ENCODE measurements at places on chromosomes 4 and X.

DNA sequence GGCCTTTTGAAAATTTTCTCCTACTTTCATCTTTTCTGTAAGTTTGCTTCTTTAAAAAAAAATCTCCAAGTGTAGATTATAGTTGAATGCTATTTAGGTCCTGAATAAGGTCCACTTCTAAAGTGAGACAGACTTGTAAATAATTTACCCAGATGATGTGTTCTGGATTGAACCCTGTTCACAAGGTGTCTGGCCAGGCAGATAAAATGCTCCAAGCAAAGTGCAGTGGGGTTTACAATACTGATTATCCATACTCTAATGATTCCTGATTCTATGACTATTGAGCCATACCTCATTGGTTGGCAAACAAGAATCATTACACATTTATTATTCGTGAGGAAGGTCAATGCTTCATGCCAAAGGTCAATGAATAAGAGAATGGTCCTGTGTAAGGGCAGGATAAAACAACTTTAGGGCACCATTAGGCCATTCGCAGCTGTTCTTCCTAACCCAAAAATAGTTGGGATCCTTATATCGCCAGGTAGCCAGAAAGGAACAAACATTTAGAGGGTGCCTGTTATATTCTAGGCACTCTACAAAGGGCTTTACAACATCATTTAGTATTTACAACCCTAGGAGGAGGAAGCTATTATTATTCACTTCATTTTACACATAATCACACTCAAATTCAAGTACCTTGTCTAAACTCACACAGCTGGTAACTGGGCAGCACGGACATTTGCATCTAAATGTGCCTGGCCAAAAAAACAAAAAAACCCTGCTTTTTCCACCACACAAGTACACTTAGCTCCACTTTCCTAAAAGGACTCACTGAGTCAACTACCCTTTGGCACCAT is 18.6 kb upstream of the SAT1 start:
- no peak for DNase-seq

DNA sequence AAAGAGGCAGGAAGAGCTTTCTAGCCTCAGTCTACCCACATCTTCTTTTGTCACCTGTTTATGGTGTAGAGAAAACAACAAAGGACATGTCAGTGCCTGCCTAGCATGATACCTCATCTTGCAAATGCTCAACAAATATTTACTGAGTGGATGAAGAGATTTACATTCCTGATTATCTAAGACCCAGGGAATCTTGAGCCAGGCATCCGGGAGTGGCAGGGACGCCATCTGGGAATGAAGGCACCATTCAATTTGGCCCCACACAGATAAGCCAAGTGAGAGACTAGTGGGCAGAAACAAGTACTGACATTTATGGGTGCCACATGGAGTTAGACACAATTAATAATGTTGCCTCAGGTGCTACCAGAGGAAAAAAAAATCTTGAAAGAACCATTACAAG is 36.8 kb upstream of the CASK start:
- peak; percentile 74 for DNase-seq

DNA sequence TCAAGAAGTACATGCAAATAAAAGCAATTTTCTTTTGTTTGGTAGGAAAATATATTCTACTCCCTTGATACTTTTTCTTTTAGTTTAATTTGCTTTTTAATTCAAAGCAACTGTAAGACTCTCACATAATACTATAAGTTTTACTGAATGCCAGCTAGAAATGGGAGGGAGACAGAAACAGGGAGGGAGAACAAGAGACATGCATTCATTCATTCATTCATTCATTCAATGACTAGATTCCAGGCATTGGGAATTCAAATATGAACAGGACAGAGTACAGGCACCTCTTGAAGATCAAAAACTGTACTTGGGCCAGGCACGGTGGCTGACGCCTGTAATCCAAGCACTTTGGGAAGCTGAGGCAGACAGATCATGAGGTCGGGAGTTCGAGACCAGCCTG is 85.6 kb downstream of the THOC2 start:
- DNase-seq, result no peak

GRCh38 chr4:88757067-88757466 is 59.4 kb upstream of the NAP1L5 start:
- DNase-seq, result no peak

- no peak for DNase-seq
These were observed 19.7 kb upstream of the LRBA start for GRCh38 chr4:151034829-151035228.

DNA sequence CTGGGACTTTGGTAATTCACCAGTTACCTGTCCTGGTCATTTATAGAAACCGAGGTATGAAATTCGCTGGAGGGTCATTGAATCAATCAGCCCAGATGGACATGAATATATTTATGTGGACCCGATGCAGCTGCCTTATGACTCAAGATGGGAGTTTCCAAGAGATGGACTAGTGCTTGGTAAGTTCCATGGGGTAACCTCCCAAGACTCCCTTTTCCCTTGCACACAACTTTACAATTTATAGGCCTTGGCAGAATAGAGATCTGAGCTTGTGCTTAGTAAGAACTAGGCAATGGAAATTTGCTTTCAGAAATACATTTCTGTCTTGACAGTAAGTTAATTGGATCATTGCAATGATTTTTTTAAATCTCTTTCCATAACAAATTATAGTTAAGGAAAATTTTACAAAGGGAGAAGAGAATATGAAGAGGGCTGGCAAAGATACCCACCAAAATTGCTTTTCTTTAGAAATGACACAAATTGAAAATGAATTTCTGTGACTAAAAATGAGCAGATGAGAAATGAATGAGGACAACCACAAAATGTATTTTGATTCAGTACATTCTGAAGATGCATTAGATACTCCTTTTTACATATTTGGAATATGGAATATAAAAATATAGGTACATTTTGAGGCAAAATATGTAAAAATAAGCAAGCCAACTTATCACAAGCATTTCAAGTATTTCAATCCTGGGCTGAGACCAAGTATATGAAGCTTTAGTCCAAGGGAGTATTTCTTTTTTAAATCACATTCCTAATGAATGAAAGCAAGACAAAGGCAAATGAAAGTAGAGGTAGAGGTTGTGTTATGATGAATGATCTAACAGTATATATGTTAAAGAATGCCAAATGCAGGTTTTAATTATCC is 45.9 kb downstream of the PDGFRA start:
- DNase-seq, result no peak

DNA sequence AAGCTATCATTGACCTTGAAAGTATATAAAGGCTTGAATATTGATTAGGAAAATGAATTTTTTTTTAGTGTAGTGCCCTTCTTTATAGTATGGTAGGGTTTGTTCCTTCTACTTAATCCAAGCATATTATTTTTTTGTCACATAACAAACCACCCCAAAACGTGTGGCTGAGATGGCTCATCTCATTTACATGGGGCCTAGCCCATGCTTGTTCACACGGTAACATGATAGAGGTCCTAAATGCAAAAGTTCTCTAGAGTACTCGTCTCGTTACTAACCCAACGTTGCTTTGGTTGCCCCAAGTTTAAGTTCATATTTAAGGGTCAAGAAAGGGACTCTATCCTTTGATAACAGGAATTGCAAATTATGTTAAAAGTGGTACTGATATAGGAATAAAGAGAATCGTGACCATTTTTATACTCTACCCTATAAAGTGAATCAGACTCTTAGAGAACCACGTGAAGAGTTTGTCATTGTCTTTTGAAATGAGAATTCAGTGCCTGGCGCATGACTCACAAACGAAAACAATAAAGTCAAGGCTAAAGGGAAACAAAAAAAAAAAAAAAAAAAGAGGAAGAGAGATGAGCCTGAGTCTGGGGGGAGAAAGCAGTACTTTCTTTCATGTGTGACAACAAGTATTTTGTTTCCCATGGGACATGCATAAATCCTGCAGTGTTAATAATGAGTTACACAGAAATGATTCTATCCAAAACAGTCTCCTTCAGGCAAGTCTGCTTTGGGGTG is 402.8 kb upstream of the NWD2 start:
- no peak for DNase-seq

DNA sequence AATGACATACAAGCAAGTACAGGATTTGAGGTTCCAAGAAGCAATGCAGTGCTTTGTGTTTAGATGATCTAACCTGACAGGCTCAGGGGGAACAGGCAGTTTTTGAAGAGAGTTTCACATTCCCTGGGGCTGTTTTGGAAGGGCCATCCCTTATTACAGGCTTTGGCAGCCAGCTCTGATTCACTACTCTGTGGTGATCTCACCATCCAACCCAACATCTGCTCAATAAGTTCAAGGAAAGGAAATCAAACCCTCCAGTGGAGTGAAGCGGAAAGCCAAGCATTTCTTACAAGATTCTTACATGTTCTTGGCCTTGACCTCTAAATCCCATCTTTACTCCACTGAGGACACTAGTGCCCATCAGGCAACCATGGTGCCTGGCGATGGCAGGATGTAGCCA is 7.5 kb downstream of the IDS start:
- no peak for DNase-seq

DNA sequence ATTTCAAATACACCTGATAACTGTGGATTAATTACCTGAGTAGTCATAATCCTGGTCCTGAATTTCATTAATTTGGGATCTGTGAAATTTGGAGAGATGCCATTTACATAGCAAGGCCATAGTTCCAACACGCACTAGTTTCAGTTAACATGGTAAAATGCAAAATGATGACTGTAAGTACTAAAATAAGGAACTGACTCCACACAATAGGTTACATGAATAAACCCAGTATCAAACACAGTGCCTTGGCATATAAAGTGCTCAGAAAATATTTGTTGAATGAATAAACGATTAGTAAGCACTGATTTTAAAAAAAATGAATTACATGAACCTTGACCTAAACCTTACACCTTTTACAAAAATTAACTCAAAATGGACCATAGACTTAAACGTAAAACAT is 9.0 kb downstream of the FBXO8 start:
- no peak for DNase-seq

- peak; percentile 89 for DNase-seq
These were observed 568.6 kb upstream of the BOD1L1 start for GRCh38 chr4:14196131-14196530.

GRCh38 chr4:112775801-112776200 is 138.9 kb downstream of the LARP7 start:
- peak; percentile 54 for DNase-seq

DNA sequence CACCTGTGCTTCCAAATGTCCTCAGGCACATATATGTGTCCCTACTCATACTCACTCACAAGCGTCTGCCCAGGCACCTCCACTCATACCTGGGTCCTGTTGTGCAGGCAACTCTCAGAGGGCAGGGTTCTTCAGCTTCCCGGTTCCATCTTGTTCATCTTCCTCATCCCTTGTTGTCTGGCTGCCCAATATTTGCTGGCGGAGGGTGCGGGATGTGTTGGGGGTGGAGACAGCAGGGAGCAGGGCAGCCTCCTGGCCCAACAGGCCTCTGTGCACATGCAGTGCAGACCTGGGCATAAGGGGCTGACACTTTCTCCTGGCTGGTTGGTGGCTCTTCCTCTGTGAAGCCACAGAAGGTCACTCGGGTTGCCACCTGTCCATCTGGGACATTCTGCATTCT is 32.1 kb downstream of the NBDY start:
- no peak for DNase-seq

DNA sequence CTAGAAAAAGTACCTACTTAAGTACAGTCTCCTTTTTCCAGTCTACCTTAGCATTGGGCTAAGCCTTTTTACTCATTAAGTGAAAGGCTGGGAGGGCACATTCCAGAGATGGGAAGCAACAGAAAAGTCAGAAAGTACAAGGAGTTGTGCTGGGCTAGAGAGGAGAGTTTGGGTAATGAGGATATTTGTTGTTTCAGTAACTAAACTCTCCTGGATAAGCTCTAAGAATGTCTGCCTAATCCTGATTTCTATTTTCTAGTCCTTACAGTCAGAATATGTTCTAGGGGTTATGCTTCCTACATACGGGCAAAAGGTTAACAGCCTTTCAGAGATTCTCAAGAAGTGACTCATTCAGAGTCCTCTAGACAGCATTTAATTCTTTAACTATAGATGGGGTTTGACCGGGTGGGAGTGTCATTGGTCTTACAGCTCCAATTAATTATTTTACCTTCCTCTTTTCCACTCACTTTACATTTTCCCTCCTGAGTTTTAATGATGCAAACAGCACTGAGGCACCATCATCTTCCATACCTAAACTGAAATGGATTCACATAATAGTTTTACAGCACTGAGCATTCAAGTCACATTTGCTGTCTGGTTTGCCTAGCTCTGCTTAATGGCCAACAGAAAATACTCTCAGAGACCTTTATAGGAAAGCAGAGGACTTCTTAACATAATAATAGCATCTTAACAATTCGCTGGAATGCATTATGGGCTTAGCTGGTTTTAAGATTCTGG is 42.9 kb downstream of the USP26 start:
- no peak for DNase-seq

GRCh38 chrX:70479922-70480659 is 35.5 kb downstream of the DLG3 start:
- peak; percentile 58 for DNase-seq

DNA sequence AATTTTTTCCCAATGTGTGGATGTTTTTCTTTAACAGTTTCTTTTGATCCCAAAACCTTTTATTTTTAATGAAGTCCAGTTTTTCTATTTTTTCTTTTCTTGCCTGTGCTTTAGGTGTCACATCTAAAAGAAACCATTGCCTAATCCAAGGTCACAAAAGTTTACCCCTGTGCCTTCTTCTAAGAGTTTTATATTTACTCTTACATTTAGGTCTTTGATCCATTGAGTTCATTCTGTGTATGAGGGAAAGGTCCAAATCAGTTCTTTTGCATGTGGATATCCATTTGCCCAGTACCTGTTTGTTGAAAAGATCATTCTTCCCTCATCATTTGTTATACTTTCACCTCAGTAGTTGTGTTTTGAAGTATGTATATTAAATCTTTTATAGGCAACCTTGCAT is 13.0 kb downstream of the LRP2BP start:
- no peak for DNase-seq

- no peak for DNase-seq
These were observed 342.3 kb upstream of the GALNT7 start for GRCh38 chr4:172826346-172826745.

DNA sequence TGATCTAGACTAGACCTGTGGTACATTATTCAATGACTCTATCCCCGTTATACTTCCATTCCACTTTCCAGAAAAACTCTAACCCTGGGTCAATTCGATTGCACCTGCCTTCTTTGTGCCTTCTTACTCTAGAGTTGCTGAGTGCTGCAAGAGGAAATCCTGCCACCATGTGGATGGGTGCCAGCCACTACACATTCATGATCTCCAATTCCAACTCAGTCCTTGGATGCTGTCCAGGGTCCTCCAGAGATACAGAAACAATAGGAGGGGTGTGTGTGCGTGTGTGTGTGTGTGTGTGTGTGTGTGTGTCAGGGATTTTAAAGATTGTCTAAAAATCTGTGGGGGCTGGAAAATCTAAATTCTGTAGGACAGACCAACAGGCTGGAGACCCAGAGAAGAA is 42.9 kb upstream of the INTS6L start:
- DNase-seq, result peak; percentile 79
